SK-N-DZ (cell line): ENCODE measurements at places on chromosomes 12 and 14.

DNA sequence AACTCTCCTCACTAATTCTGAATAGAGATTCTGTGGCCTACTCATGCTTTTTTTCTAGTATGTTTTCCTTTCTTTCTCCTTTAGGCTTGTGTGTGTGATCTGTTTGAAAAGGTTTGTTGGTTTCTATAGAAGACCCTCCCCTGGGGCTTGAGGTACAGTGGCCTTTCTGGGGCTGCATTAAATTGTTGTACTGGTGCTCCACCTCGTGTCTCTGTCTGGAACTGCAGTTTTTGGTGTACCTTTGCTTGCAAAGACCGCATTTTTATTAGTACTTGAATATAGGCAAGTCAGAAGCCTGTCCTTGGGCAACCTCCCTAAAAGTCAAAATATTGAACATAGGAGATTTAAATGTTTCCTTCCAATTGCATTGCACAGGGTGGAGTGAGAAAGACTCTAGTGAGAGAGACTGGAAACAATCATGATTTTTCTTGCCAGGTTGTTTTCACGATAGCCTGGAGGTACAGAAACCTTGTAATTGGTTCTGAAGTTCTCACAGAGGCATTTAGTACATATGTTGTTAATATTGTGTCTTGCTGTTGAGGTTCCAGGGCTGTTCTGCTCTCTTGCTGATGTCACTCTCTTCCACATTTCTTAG, 39.0 kb downstream of the SLCO1B1 start:
- peak; percentile 71 for DNase-seq

DNA sequence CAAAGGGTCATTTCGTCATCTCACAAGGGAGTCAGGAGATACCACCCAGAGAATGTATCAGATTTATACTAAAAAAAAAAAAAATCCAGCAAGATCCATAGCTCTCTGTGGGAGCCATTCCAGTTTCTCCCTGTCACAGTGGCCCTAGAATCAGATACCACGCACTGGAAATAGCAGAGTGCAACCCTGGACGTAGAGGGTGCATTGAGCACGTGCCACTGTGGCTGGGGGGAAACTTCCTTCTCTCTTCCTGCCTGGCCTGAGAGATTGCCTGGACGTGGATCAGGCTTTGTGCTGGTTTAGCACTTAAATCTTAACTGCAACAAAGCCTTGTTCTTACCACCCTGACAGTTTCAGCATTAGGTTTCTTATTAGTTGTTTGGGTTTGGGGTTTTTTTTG, 124.3 kb downstream of the FBXL14 start:
- no peak for DNase-seq

GRCh38 chr12:13206560-13206897, 10.0 kb downstream of the EMP1 start:
- no peak for DNase-seq

- DNase-seq, result no peak
These were observed 11.7 kb upstream of the ERC1 start for GRCh38 chr12:979349-979748.

DNA sequence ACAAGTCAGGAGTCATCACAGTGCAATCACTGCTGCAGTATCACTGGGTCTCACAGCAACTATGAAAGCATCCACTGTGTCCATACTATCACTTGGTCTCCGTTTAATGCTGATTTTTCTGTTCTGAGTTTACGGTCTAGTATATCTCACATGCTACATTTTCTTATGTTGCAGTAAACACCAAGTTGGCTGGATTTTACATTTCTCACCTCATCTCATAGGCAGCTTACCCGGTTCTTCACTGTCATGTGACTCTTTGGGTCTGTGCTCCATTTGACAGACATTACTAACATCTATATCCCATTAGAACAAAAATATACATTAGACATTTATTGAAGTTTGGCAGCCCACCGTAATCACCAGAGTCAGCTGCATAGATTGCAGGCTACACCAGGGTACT, 115.7 kb upstream of the PRMT8 start:
- no peak for DNase-seq

GRCh38 chr12:95335948-95336347, 118.3 kb downstream of the VEZT start:
- DNase-seq, result no peak

- DNase-seq, result no peak
These were observed 159.6 kb downstream of the CRADD start for GRCh38 chr12:93836620-93837260.

GRCh38 chr12:28269851-28270250, 79.6 kb downstream of the CCDC91 start:
- DNase-seq, result no peak

DNA sequence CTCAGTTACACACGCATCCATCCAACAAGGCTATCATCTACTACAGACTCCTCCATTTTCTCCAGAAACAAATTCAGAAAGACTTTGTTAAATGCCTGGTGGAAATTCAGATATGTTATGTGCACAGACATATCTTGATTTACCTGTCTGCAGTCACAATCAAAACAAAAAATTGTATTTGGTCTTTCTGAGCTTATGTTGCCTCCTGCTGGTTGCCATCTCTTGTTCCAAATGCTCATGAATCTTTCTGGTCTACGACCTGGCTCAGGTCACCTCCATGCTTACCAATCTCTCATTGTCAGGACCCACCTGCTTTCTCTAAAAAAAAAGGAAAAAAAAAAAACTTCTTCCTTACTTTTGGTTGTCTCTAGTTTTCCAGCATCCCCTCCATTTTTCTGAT, 169.2 kb upstream of the PLXNC1 start:
- peak; percentile 13 for DNase-seq
